Hematopoietic multipotent progenitor cell treated with erythropoietin and hydrocortisone succinate and interleukin-3 and kit ligand, for 4 days (in vitro differentiated cells): ENCODE measurements at places on chromosomes 12 and 14.

DNA sequence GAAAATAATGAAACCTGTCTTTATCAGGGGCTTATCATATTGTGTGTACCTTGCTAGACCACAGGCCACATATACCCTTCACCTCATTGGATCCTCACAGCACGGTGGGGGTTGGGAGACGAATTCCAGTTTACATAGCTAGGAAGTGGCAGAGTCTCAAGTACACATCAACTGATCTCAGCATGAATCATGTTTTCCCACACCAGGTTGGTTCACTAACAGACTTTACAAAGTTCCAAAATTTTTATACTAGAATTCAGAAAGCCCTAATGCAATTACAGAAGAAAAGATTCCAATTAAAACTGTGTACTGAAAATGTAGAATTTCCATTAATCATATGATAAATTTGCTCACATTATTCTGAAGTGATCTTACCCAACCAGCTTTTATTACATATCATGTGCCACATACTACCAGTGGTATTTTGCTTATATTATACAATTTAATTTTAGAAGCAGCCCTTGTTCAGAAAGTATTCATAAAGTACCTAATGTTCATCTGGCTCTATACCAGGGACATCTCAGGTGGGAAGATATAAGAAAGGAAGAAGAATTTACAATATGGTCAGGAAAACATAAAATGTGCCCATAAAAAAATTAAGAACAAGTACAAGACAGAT, 196.2 kb downstream of the ITPR2 start:
- no peak for DNase-seq

GRCh38 chr12:5171701-5172100, 128.0 kb downstream of the KCNA5 start:
- DNase-seq, result peak; percentile 52

- DNase-seq, result peak; percentile 52
Measured at GRCh38 chr14:104797115-104798044, 1.8 kb upstream of the AKT1 start.

- DNase-seq, result no peak
Measured at GRCh38 chr14:106395456-106396050, 869.2 kb downstream of the TMEM121 start.

DNA sequence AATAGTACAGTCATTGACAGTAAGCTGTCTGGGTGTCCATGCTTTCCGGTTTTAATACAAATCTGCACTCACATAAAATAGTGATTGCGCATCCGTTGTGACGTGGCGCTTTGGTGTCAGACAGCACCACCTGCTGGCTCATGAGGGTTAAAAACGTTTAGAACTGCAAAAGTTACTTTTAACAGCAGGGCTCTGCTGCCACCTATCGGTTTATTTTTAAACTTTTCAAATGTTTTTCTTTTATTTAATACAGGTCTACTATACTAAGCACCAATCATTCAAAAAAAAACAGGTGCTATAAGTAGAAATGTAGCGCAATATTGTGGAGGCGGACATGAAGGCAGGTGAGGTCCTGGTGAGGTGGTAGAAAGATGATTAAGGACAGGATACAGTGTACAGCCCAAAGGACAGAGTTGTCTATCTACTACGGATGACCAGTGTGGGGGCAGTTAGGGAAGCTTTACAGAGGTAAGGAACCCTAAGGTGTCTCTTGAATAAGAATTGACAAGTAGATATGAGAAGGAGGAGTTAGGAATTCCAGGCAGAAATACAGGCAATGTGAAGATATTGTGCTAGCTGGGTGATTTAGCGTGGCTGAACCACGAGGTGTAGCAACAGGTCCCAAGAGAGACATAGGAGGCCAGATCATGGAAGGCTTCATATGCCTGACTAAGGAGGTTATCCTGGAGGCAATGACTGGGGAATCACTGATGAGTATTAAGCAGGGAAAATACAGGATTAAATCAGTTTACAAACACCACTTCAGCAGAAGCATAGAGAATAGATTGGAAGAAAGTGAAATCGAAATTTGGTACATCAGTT, 91.5 kb upstream of the PRB2 start:
- DNase-seq, result peak; percentile 94

- no peak for DNase-seq
Measured at GRCh38 chr12:101968770-101969169, 91.4 kb downstream of the DRAM1 start.

DNA sequence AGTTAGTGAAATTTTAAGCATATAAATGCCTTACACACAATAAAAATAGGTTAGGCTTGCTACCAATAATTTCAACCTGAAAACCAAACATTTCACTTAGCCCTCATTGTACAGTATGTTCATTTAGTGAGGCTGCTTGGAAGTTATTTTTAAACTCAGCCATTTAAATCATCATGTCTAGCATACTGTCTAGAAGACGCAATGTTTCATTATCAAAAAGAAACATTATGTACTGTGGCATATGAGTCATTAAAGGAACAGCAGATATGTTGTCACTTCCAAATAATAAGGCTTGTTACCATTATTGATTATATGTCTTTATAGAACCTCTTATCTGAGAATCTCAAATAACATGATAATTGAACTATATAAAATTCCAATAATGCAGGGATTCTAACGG, 304.7 kb downstream of the RMST start:
- DNase-seq, result no peak

DNA sequence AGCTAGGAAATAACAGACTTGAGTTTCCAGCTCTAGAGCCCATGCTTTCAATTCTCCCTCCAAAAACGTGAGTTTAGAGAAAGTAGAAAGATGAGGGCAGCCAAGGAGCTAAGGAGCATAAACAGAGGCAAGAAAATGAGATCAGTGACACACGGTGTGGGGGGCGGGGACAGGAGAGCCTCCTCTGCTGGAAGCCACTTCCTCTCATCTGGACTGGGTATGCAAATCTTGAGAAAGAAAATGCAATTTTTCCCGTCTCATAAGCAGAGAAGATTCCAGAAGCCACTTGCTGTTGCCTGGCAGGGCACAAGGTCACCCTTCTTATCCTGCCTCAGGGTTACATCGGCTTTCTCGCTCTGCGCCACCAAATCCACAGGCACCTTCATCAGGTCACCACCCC, 6.0 kb downstream of the OR10P1 start:
- peak; percentile 39 for DNase-seq

GRCh38 chr12:77725611-77726010, 105.1 kb upstream of the NAV3 start:
- no peak for DNase-seq

- DNase-seq, result no peak
Measured at GRCh38 chr12:11973396-11973795, 97.3 kb upstream of the BCL2L14 start.

GRCh38 chr12:85821759-85822158, 14.4 kb downstream of the RASSF9 start:
- no peak for DNase-seq

DNA sequence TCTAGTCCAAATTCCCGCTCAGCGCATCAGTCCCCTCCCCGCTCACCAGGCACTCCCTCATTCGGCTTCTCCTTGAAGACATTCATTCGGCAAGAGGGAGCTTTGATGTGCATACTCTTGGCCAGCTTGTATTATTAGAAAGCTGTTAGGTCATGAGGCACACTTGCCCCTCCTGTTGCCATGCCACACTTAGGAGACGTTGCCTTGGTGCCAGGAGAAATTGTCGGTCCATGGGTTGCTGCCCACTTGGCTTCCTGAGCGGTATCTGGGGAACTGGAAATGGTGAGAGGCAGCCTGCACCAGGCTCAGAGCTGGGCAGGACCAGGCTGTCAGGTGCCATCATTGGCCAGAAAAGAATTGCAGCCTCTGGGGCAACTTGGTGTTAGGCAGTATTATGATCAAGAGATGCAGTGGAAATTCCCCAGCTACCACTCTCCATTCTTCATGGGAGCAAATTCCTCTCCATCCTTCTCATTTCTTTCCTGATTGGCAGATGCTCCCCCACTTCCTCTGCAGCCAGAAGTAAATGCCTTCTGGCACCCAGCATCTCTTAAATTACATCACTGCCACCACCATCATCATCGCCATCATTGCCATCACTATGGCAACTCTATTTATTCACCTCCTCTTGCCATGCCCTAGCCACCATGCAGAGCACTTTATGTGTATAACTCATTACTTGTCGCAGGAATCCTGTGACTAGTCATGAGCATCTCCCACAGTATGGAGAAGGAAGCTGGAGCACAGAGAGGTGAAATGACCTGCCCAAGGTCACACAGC, 12.4 kb downstream of the CABP1 start:
- no peak for DNase-seq

- DNase-seq, result no peak
Measured at GRCh38 chr14:38405851-38406635, 150.2 kb upstream of the CLEC14A start.

- no peak for DNase-seq
Measured at GRCh38 chr14:38203929-38204718, 3.6 kb upstream of the SSTR1 start.

GRCh38 chr12:106084014-106084671, 54.6 kb downstream of the NUAK1 start:
- DNase-seq, result no peak

GRCh38 chr12:28156804-28157203, 33.5 kb upstream of the CCDC91 start:
- no peak for DNase-seq

DNA sequence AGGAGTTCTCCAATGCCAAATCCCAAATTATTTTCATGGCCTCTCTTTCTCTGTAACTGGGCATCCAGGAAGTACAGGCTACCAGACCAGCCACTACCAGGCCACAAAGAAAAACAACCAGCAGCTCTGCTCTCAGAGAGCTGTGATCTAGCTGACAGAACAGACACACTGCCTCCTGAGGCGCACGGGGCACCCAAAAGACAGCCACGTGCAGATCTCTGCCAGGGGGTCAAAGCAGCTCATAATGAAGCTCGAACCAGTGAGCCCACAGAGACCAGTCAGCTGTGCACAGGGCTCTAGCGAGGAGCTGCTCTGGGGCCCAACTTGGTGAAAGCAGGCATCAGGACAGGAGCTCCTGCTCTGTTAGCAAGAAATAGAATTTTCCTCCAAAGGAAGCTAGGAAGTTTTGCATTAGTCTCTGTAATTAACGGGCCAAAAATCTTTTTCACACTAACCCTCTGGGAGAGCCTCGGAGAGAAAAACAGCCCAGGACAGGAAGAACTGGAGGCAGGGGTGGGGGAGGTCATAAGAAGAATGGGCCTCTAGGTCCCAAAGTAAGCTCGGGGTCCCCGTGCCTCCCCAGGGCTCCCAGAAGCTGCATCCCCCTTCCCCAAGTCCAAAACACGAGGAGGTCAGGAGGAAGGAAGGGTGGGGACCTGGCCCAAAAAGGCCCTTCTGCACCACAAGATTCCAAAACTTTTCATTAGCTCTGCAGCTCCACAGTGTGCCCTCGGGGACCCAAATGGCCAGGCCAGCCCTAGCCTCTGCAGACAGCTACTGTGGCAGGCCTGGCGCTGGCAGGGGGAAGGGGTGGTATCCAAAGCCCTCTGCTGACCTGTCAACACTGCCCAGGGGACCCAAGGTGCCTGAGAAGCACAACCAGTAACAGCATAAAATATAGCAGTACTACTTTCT, 30.2 kb downstream of the ACTN1 start:
- no peak for DNase-seq

- DNase-seq, result no peak
Measured at GRCh38 chr14:64755781-64756221, 51.6 kb downstream of the PLEKHG3 start.

GRCh38 chr14:74572726-74573301, 39.2 kb downstream of the LTBP2 start:
- DNase-seq, result no peak

DNA sequence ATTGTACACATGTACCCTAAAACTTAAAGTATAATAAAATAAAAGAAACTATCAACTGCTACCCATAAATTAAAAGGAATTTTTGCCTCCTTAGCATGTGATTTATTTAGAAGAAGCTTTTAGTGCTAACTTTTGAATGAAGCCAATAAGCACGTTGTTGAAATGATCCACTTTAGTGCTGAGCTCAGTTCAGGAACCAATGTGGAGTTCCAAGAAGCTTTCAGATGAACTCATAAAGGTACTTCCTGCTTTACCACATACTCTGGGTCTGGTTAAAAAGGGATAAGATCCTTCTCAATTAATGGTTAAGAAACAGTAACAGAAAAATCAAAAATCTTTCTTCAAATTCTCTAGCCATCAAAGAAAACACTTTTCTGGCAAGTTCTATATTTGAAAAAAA, 39.4 kb downstream of the TMTC1 start:
- DNase-seq, result no peak

- DNase-seq, result no peak
Measured at GRCh38 chr12:50119387-50119786, 7.4 kb downstream of the COX14 start.

DNA sequence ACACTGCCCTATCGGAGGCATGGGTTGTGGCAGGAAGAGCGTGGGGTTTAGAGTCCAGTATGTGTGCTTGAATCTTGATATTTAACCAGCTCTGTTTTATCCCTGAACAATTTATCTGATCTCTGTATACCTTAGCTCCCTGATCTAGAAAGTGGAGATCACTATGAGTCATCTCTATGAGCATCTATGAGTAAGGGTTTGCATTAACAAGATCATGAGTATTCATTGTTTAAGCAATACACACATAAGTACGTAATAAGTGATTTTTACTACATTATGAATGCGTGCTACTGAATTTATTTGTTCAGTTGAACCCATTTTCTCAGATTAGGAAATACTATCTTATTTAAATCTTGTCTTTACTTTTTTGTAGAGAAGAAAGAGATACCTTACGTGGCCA, 49.4 kb downstream of the GPATCH2L start:
- no peak for DNase-seq

DNA sequence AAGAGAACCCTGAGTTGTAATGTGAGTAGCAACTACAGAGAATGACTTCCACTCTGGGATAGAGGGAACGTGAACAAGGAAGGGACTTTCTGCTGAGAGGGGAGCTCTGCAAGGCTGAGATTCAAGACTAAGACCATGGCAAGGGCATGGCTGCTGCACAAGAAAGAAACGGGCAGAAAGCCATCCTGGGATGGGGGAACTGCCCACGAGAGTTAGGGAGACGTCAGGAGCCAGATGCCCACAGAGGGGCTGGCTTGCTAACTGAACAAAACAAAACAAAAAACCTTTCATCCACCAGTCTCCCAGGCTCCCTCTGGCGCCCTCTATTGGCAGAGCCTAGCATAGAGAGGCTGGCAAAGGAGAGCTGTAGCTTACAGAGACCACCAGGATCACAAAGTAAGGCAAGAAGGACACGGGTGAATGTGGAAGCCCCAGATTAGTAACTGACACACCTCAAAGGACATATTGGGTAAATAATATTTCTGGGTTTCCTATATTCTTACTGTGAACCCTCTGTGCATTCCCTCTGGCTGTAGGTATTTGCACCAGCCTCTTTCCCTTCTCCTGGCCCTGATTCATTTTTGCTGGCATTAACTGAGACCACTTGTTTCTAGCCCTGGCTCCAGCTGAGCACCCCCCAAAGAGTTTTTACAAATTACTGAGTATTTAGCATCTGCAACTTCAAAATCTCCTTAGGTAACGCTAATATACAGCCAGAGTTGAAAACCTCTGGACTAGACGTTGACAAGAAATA, 338.3 kb downstream of the EMP1 start:
- peak; percentile 74 for DNase-seq

- no peak for DNase-seq
Measured at GRCh38 chr12:65867394-65867793, 43.1 kb downstream of the HMGA2 start.

- peak; percentile 30 for DNase-seq
Measured at GRCh38 chr14:105830171-105830570, 303.8 kb downstream of the TMEM121 start.

- peak; percentile 31 for DNase-seq
Measured at GRCh38 chr14:105486974-105487448, 325 bp downstream of the CRIP1 start.
